Motor neuron (in vitro differentiated cells): ENCODE measurements at places on chromosomes 2 and 18. TPM values are rescaled to one million over a fixed set of nuclear protein-coding genes. Genes with fewer than 3 reads are reported as not detected.

Gene SAG
- 0.16 and 0.38 TPM in 2 replicates for total RNA-seq

Gene GNLY
- total RNA-seq, result 0.11 and 0.13 TPM in 2 replicates

Gene MAP3K19
- 0.66 and 0.87 TPM in 2 replicates for total RNA-seq

Gene ALLC
- not detected in 2 replicates for total RNA-seq

Gene AFF3
- 25.0 and 27.3 TPM in 2 replicates for total RNA-seq

Gene ABCG8
- 0.49 and 0.94 TPM in 2 replicates for total RNA-seq

Gene TUBA4B
- not detected in 2 replicates for total RNA-seq

Gene IAH1
- 16.1 and 17.9 TPM in 2 replicates for total RNA-seq

Gene ATP5MC3
- total RNA-seq, result 170 and 177 TPM in 2 replicates
